Caki2 (cell line): ENCODE measurements at places on chromosomes 11 and 22. TPM values are rescaled to one million over a fixed set of nuclear protein-coding genes. Genes with fewer than 3 reads are reported as not detected.
A peak's percentile ranks its signal among the peaks of the same experiment; 100 is the strongest.

The LRRC32 gene
- total RNA-seq = 0.46 and 1.3 TPM in 2 replicates

The VSIG10L2 gene
- not detected in 2 replicates for total RNA-seq

The DCHS1 gene
- total RNA-seq = 0.03 TPM in 1 of 2 replicates, not detected in the other

The FAM168A gene
- total RNA-seq = 6.5 and 9.2 TPM in 2 replicates

The CNTF gene
- total RNA-seq = 0.44 TPM in 1 of 2 replicates, not detected in the other

The APOL4 gene
- total RNA-seq = not detected in 2 replicates

The C1QTNF5 gene
- not detected in 2 replicates for total RNA-seq

The RASSF10 gene
- total RNA-seq = 36.0 and 37.3 TPM in 2 replicates

The KIAA0930 gene
- total RNA-seq = 102 and 131 TPM in 2 replicates

The IRAG1 gene
- total RNA-seq = 0.23 and 0.30 TPM in 2 replicates

The DCDC1 gene
- not detected in 2 replicates for total RNA-seq

The UBXN1 gene
- total RNA-seq = 81.8 and 106 TPM in 2 replicates

- DNase-seq = no peak
These were observed 132.5 kb downstream of the ADAMTS15 start for GRCh38 chr11:130580891-130581492.

DNA sequence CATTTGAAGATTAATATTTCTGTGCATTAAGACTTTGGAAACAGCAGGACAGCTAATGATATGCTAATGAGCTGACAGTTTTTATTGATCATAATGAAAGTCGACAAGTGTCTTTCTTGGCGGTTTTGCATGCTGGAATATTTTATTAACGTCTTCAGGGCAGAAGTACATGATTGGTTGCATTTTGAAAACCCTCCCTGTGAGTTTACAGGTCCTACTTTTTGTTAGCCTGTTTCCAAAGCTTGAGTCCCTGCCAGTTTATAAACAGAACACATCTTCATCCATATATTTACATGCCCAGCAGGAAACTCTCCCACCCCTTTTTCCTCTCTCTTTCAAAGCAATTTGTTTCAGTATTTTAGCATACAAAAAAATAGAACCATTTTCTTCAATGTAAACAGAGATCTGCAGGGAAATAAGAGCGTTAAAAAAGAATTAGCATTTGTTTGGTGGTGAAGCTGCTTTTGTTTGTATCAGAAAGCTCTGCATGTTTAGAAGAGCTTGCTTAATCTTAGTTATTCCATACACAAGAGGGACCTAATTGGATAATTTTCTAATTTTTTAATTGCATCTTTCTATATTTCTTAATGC, 243.6 kb downstream of the NELL1 start:
- no peak for DNase-seq

GRCh38 chr22:39732625-39733024, 160.9 kb downstream of the ENTHD1 start:
- no peak for DNase-seq

DNA sequence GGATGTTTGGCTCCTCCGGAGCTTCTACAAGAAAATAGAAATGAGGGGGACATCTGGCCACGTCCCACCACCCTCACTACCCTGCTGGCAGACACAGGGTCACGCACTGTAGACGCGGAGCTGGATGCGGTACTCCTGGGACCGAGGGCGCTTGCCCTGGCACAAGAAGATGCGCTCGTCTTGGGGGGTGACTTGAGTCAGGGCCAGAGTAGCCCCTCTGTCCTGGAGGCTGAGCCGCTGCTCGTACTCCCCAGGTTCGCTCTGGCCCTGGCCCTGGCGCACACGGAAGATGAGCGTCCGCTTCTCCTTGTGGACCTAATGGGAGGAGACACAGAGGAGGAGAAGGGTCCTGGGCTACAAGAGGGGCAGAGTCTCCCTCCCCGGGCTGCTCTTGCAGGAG, 2.2 kb downstream of the MCAM start:
- no peak for DNase-seq

GRCh38 chr11:11944444-11944843, 64.0 kb downstream of the DKK3 start:
- DNase-seq = no peak

- DNase-seq = peak; percentile 57
These were observed 66.0 kb upstream of the FTH1 start for GRCh38 chr11:62033191-62034035.

- no peak for DNase-seq
These were observed 1086.3 kb upstream of the CCDC90B start for GRCh38 chr11:84372381-84372950.

GRCh38 chr11:33001281-33001680, 14.4 kb upstream of the DEPDC7 start:
- no peak for DNase-seq

- DNase-seq = no peak
These were observed 34.9 kb downstream of the CD44 start for GRCh38 chr11:35173616-35174566.

- DNase-seq = no peak
These were observed 25.5 kb downstream of the DKK3 start for GRCh38 chr11:11982975-11983374.

DNA sequence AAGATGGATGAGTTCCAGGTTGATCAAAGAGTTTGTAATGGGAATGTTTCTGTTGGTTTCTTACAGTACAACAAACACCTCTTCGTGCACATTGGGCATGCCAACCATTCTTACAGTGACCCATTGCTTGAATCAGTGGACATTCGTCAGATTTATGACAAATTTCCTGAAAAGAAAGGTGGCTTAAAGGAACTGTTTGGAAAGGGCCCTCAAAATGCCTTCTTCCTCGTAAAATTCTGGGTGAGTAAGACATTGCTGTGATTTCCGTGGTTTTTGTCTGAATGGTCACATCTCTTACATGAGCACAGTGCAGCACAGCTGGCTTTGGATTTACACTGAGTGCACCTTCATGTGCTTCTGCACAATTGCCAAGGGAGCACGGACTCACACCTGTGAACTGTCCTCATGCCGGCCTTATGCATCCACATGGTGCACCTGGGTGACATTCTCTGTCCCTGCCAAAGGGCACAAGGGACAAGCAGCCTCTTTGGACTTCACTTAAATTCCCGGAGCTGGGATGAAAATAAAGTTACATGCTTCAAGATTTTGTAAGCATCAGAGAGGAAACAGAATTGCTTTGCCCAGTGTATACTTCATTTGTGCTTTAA, 107.1 kb upstream of the RASSF10 start:
- DNase-seq = no peak

GRCh38 chr22:50208939-50209892, 8.4 kb downstream of the SELENOO start:
- no peak for DNase-seq

DNA sequence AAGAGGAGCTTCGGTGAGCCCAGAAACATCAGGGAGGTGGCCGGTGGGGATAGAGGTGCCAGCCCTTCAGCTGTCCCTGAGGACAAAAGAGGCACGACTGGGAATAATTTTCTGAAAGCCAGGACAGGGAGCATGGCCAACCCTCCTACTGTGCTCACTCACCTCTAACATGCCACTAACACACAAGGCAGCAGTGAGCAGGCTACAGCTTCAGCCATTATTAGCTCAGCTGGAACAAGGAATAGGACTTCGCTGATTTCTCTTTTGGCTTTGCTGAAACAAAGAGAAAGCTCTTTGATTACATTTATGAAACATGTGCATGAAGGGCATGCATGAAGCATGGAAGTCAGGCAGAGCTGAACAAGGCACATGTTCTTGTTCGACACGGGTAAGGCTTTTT, 12.1 kb upstream of the OR10A5 start:
- no peak for DNase-seq

DNA sequence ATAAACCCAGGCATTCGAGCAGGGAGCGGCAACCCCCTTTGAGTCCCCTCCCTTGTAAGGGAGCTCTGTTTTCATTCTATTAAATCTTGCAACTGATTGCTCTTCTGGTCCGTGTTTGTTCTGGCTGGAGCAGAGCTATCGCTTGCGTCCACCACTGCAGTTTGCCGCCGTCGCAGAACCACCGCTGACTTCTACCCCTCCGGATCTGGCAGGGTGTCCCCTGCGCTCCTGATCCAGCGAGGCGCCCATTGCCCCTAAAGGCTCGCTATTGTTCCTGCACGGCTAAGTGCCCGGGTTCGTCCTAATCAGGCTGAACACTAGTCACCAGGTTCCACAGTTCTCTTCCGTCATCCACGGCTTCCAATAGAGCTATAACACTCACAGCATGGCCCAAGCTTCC, 10.4 kb upstream of the MS4A7 start:
- DNase-seq = no peak

GRCh38 chr22:38026130-38027111, 30.8 kb upstream of the PICK1 start:
- DNase-seq = no peak
